SJSA1 (cell line): ENCODE measurements at places on chromosomes 16 and 17.
A peak's percentile ranks its signal among the peaks of the same experiment; 100 is the strongest.

DNA sequence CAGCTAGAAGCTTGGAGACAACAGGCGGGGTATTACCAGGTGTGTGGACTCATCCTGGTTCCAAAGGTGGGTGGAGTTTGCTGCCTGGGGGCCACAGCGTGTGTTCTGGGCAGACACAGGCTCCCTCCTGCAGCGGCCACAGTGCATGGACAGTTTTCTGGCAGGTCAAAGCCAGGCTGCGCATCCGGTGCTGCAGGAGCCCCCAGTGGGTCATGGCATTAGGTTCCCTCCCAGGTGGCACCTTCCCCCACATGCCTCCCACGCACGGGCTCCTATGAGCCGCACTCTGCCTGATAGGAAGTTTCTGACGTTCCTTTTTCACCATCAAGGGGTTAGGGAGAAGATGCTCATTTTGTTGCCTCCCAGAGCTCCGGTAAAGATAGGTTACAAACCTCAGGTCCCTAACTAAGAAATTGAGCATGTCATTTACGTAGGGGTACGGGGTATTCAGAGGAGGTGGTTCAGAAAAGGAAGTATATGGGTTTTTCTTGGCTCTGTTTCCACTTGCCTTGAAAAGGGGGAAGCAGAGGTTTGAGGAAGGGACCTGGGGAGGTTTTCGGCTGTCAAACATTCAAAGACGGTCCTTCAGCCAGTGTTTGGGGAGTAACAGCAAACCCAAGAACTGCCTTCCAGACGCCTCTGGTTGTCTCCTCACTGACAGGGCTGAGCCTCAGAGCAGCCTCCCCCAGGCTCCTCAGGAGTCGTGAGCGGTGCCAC is 32.7 kb upstream of the NAT9 start:
- DNase-seq = no peak

DNA sequence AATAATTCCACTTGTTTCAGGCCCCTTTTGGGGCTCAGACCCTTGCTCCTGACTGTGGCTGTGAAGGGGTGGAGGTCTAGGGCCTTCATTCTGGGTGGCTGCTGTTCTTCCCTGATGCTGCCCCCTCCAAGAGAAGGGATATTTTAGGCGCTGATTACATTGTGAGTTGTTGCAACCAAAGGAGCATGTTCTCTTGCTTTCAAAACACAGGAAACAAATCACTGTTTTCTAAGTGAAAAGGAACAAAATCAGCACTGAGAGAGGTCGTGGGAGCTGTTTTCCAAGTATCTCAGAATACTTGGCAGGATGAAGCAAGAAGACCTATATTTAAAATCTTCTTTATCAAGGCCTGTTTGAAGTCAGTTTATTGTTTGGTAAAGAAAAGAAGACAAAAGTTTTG is 25.3 kb upstream of the SEC14L1 start:
- no peak for DNase-seq

DNA sequence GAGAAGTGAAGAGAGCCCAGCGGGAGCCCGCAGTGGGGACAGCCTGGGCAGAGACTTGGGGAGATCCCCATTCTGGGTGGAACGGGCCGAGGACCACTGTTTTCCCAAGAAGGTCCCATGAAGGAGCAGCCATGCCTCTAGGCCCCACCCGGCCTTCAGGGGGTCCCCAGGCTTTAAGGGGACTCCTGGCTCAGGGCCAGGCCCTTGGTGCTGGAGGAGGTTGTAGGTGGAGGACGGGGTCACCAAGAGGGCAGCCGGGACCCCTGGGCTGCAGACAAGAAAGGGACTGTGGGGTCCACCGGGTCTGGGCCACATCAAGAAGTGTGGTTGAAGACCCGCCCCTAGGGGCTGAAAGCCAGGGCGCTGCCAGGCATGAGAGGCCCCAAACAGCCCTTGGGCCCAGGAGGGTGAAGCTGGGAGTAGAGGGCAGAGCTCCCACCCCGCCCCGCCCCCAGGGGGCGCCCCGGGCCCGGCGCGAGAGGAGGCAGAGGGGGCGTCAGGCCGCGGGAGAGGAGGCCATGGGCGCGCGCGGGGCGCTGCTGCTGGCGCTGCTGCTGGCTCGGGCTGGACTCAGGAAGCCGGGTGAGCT is at the start of gene PRSS21:
PRSS21 (plus strand) TSS at position 487 of the 589 bp plus-strand sequence; CDS start at position 519, 32 bp downstream.
- DNase-seq = peak; percentile 39

- DNase-seq = no peak
Observed at GRCh38 chr16:62913924-62914323, 877.7 kb upstream of the CDH8 start.

- DNase-seq = peak; percentile 44
Observed at GRCh38 chr17:49223517-49224197, 6.9 kb downstream of the PHOSPHO1 start.

DNA sequence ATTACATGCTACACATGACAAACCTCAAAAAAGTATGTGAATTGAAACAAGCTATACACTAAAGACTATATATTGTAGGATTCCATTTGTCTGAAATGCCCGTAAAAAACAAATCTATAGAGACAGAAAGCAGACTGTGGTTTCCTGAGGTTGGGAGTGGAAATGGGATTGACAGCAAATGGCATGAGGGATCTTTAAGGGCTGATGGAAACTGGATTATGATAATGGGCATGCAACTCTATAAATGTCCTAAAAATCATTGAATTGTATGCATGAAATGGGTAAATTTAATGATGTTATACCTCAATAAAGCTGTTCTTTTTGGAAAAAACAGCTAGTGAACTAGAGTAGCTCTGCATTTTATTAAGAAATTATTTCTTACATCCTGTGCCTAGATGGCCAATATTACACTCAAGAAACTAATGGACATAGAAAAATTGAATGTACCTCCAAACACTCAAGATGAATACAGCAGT is 416 bp upstream of the ANKS4B start:
- no peak for DNase-seq

DNA sequence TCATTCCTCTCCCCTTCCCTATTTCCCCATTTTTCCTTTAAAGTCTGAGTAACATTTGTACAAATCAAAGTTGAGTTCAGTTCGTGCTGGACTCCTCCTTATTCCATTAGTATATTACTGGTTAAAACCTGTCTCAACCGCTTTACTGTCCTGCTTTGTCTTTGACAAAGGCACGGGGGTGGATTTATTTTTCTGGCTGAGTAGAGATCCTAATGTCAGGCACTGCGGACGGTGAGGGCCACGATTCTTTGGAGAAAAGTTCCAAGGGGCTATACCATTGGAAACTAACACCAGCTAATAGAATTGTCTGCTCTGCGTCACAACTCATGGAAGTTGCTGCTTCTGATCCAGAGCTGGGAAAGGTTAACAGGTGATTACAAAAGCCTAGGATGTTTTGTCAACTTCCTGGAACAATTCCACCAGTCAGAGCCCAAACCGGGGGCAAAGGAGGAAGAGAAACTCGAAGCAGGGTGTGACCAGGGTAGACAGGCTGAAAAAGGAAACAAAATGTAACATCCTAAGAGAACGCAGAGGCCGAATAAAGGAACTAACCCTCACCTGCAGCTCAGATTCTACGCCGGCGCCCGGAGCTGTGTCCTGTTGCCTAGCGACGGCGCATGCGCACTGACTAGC is 12.4 kb downstream of the TAT start:
- DNase-seq = no peak

- no peak for DNase-seq
Observed at GRCh38 chr17:9401434-9401833, 174.2 kb downstream of the STX8 start.

GRCh38 chr17:78872486-78872885 is 30.5 kb downstream of the CEP295NL start:
- DNase-seq = no peak

DNA sequence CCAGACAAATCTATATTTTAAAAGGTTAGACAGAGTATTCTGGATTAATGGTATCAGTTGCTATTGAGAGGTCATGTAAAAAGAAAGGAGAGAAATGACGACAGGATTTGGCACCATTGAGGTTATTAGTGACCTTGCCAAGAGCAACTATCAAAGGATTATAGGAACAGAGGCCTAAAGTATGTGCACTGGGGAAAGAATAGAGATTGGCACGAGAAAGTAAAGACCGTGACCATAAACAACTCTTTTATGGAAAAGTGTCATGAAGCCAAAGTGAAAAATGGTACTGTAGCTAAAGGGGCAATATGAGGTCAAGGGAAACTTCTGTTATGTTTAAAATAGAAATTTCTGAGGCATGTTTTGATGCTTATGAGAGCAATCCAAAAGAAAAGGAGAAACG is 115.2 kb upstream of the KIF2B start:
- DNase-seq = no peak

- DNase-seq = peak; percentile 79
Observed at GRCh38 chr17:67245073-67245693, at the start of gene HELZ. HELZ (minus strand) TSS chr17:67245196; CDS start chr17:67218804, 26,392 bp downstream.

DNA sequence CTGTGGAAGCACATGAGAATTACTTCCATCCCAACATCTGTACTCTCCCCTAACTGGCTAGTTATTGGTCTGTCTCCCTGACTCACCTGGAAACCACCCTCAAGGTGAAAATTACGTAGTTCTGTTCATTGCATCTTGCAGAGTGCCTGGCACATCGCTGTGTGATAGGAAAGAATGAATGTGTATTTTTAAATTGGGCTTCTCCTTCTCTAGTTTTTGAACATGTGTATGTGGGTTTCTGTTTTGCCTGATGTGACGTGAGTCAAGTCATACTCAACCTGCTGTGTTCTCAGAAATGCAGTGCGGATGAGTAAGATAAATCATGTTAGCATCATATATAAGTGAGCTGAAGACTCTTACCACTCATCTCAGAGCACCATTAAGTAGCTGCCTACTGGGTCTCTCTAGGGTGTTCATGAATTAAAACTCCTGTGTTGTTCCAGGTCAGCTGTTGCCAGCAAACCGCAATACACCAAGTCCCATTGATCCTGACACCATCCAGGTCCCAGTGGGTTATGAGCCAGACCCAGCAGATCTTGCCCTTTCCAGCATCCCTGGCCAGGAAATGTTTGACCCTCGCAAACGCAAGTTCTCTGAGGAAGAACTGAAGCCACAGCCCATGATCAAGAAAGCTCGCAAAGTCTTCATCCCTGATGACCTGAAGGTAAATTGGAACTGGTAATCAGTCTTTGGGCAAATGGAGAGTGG is 50.2 kb downstream of the HLF start:
- no peak for DNase-seq

GRCh38 chr16:87062569-87063442 is 254.4 kb downstream of the C16orf95 start:
- DNase-seq = peak; percentile 79

GRCh38 chr16:26563018-26563417 is 503.7 kb upstream of the C16orf82 start:
- no peak for DNase-seq

- DNase-seq = peak; percentile 23
Observed at GRCh38 chr16:57538235-57538721, 1.9 kb upstream of the CCDC102A start.

GRCh38 chr16:17307504-17307903 is 163.3 kb downstream of the XYLT1 start:
- DNase-seq = no peak

DNA sequence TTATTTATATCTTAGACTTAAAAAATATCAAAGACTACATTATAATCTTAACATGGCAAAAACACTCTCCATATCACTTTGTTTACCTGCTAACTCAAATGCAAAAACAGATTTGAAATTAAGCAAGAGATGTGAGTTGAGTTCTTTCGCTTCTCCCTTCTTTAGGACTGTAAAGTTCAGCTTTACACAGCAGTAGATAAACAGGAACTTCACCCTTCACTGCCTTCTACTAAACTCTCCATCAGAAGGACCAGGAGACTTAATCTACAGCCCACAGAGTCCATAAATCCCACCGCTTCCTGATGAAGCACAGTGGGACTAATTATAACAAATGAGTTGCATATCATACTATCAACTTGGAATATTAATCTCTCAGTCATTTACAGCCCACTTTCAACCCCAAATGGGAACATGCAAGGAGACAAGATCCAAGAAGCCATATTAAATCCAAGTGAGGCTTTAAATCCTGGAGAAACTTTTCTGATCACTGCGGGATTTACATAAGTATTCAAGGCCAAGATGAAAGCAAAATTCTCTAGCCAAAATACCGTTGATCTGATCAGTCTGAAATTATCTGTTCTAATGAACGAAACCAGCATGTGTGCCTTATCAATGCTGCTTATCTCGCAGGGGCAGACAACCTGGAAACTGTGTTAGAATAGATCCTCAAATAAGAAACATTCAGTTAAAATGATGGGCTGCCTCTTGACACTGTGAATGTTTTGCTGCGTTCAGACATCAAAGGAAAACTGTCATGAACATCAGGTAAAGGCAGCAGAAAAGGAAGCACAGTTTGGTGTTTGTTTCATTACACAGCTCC is 1.6 kb downstream of the AMFR start:
- no peak for DNase-seq

- no peak for DNase-seq
Observed at GRCh38 chr16:88473666-88474534, 20.8 kb downstream of the ZFPM1 start.

- DNase-seq = peak; percentile 46
Observed at GRCh38 chr17:65559804-65560627, 1.4 kb downstream of the AXIN2 start.

- no peak for DNase-seq
Observed at GRCh38 chr17:4948931-4949320, 596 bp upstream of the PFN1 start.

DNA sequence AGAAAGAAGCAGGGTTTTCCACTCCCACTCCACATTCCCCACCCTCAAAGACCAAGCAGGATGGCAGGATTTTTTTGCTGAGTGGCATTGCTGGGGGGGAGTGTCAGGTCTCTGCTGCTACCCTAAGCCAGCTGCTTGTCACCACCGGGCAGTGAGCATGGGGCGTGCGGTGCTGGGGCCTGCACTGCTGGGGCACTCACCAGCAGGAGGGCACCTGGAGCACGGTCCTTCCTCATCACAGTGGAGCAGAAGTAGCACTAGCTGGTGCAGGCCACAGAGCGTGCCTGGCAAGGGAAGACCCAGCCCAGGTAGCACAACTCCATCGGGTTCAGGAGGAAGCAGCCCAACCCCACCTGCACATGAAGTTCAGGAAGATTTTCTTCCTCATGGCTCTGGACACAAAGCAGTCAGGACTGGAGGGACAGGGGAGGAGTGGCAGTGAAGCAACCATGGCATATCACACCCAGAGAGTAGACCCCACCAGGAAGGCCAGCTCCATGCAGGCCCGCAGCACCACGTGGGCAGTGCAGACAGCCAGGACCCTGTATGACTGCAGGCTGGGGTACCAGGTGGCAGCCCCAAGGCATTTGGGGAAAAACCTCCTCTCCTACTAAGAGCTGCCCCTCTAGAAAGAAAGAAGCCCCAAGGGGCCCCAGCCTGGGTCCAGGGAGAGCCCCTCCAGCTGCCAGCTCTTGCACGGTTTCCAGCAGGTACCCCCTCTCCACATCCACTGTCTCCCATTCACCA is 16.7 kb upstream of the MYO18A start:
- no peak for DNase-seq
